Naive thymus-derived CD4-positive, alpha-beta T cell (primary cell): ENCODE measurements at places on chromosomes 7 and 10.

DNA sequence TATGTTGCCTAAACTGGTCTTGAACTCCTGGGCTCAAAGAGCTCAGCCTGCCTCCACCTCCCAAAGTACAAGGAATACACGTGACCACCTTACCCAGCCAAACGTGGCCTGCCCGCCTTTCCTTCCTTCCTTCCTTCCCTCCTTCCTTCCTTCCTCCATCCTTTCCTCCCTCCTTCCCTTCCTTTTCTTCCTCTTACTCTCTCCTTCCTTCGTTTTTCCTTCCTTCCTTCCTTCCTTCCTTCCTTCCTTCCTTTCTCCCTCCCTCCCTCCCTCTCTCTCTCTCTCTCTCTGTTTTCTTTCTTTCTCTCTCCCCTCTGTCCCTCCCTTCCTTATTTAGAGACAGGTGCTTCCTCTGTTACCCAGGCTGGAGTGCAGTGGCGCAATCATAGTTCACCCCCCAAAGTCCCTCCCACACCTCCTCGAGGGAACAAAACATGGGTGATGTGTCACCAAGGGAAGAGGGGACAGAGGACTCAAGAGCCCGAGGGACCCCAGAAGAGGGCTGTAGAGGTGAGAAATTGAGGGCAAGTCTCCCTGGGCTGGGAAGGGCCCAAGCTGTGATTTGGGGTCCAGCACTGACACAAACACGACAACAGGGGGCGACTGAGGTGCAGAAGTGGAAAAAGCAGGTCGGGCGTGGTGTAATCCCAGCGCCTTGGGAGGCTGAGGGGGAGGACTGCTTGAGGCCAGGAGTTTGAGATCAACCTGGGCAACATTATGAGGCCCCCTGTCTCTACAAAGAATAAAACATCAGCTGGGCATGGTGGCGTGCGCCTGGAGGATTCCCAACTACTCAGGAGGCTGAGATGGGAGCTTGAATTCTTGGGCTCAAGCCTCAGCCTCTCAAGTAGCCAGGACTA, 28.1 kb downstream of the EPHB4 start:
- DNase-seq: no peak

GRCh38 chr10:75350791-75351190, 50.8 kb downstream of the ZNF503 start:
- DNase-seq: no peak

DNA sequence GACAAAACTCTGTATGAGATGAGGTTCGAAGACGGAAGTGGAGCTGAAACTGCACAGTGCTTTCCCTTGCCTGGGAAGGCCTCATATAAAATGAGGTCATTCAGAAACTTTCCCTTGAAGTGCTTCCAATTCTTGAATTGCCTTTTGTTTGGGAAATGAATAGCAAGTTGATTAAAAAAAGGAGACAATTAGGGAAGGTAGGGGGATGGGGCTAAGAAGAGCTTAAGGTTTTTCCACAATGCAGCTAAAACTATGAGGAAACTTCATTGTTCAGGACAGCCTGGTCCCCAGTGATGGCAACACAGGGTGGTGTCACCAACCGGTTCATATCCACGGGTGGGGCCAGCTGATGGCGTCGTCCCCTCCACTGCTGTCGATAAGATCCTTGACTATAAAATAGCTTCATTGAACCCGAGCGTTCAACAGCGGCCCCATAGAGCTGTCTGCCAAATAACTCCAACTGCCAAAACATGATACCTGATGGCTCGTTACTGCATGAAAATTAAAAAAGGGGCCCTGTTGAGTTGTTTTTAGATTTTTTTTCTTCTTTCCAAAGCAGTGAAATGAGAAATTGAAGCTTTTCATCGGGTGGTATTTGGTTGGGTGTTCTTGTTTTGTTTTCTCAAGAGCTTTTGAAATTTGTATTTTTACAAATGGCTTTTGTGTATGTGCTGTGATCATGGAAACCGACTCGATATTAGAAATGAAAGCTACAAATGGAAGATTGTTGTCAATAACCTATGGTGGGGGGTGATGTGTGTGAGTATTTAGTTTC, 2.8 kb upstream of the CELF2 start:
- no peak for DNase-seq

DNA sequence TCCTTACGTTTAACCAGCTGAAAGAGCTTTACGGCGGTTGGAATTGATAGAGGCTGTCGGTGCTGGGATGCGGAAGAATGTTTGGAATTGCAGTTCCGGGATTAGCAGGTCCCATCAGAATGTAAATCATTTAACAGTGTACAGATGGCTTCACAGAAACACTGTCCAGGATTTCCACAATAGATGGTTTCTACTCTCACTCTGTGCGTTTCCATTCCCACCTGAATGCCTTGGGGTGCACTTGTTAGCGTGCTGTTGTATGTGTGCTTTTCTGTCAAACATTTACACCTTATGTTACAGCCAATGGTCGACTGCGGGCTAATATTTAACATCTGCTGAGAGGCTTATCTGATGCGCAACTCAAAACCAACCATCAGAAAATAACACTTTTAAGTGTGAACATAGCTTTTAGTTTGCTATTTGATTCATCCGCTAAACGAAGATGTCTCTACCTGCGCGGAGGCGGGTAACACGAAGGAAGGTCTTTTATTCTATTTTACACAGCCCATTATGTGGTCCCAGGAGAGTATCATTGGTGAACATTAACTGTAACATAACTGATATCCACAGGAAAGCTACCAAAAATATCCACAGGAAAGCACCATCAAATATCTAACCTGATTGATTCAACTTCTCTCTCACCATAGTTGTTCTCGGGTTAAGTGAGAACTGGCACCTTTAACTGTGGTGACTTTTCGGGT, 179.0 kb downstream of the PRPF18 start:
- DNase-seq: no peak

DNA sequence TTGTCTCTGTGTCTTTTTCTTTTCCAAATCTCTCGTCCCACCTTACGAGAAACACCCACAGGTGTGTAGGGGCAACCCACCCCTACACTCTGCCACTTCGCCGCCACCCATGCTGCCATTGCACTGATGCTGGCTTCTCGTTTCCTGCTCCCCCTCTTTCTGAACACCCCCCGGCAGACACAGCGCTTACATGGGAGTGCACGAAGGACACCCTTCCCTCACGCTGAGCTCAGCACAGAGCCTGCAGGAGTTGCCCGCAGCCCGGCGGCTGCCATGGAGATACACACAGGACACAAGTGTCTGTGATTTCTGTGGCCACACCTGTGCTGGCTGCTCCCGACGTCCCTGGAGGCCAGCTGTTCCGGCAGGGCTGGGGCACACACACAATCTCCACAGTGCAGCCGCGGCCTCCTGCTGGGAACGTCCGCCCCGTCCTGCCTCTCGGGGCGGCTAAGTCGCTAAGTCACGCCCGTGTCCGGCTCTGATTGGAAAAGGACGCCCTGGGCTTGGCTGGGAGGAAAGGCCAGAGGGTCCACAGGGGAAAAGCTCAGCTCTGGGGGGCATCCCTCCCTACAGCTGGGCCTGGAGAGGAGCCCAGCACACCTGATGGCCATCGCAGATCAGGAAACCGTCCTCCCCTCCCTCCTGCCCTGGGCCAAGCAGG, 349.8 kb downstream of the PTPRN2 start:
- no peak for DNase-seq

DNA sequence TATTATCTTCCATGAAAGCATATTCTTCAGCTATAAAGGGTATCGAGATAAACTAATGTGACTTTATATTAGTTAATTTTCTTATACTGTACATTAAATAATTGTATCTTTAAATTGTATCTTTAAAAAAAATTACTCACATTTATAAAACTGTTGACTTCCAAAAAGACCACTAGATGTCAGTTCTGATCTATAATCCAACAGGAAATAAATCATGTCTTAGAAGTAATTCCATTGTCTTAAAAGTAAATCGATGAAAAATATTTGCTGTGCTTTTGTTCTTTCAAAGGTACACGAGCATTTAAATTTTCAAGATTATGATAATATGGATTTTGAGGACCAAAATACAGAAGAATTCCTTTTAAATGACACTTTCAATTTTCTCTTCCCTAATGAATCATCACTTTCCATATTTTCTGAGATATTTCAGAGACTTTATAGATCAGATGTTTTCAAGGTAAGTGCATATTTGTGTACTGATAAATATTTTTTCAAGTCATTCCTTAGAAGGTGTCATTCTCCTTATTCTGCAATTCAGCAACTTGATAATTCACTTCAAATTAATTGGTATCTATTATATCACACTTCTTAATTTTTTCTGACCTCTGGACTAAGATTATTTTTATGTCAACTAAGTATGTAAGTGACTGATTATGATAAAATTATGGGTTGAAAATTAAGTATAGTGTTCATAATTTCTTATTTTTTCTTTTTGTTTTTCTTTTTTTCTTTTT, 138.5 kb downstream of the CPED1 start:
- no peak for DNase-seq

DNA sequence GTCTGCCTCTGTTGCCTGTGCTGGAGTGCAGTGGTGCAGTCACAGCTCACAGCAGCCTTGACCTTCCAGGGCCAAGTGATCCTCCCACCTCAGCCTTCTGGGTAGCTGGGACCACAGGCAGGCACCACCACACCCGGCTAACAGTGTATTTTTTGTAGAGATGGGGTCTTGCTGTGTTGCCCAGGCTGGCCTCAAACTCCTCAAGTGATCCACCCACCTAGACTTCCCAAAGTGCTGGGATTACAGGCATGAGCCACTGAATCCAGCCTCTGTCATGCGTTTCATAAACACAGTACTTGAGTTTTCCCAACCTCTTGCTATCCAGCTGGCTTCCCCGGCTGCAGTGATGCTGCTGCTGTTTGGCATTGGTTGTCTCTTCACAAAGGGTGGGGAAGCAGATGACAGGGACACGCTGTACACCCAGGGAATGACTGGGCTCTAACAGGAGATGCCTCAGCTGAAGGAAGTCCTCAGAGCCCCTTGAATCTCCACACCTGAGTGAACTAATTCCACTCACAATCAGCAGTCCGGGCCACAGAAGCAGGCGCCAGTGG, 191.5 kb downstream of the DIP2C start:
- DNase-seq: no peak

- no peak for DNase-seq
These were observed 173.9 kb downstream of the WNT2 start for GRCh38 chr7:117148971-117149370.

- DNase-seq: peak; percentile 76
These were observed 22.6 kb downstream of the PDIA4 start for GRCh38 chr7:149005427-149006344.

DNA sequence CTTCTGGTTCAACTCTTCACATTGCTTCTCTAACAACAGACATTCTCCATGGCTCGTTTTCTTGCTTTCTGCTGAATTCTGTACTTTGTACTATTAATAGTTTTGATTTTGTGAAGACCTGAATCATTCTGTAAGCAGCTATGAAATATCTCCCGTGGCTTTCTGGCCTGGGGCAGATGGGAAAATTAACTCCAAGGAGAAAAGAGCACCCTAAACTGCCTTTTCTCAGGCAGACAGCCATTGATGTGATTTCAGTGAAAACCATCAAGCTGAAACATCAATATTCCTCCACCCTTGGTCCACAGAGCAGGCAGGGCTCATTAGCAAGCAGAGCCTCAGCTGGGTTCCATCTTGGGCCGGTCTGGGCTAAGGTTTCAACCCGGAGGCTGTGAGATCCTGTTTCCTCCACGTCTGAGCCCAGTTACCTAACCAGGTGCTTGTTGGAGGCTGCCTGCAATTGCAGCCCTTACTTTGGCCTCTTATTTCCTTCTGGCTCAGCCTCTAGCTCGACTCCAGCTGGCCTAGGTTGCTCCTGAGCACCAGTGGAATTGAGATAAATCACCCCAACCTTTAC, 21.1 kb upstream of the EZH2 start:
- no peak for DNase-seq

GRCh38 chr10:90204956-90205314, 503.5 kb downstream of the KIF20B start:
- no peak for DNase-seq

DNA sequence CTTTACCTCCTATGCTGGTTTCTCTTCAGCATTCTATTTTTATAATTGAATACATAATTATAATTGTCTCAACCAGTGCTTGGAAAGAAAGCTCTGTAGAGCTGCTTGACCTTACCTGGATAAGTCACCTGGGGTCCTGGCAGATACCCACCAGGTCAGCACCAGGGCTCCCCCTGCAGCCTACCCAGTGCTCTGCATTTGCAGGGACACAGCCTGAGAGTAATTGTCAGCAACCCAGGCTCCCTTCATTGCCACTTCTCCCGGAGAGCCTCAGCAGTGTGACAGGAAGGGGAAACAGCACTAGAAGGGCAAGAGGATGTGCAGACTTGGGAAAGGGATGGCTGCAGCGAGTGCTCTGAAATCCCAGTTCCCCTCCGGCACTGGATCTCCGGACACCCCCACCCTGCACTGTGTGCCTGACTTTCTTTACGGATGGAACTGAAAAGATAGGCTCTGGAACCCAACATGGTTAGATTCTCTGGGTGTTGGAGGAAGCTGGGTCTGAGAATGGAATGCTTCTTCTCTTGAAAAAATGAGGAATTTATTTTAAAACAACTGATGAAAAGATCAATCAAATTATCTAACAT, 11.4 kb upstream of the PAX4 start:
- no peak for DNase-seq

GRCh38 chr10:126146771-126147170, 241.5 kb downstream of the ADAM12 start:
- no peak for DNase-seq

- DNase-seq: no peak
These were observed 12.1 kb upstream of the ATAD1 start for GRCh38 chr10:87829986-87830729.

GRCh38 chr7:105742787-105743186, 133.6 kb downstream of the ATXN7L1 start:
- no peak for DNase-seq

DNA sequence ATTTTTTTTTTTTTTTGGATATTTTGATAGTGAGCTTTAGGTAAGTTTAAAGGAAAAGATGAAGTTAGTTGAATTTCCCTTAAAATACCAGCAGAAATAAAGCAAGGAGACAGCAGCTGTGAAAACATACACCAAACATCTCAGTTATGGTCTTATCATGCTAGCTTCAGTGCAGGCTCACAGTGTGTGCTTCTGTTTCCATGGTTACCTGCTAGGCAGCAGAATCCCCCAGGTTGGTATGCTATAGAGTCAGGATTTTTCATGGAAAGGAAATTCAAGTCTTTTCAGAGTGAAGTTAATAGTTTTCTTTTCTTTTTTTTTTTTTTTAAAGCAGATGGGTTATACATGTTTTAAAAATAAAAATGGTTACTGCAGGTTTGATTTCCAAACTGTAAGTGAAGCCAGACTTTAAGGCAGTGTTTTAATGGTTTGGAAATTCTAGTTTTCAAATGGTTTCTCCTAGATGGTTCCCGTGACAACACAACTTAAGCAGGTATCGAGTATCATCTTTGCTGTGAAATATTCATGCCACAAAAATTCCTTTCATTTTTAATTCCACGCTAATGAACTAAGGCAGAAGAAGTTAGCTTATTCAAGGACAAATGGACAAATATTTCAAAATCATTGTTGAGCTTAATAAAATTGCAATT, 230.9 kb downstream of the BICC1 start:
- DNase-seq: no peak

DNA sequence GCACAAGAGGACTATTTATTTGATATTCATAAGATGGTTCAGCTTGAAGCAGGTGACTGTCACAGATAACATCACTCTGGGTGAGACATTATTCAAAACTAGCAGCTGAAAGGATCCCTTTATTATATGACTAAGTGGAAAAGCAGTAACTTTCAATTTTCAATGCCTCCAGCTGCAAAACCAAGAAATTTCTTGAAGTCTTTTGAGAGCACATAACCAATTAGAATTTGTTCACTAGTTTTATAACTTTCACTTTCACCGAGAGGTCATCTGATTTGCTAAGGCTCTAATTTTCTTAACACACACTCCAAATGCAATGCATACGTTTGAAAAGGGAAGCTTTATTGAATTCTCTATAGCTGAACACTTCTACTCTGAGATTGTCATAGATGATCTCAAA, 88.6 kb upstream of the KLF14 start:
- DNase-seq: no peak
